ENCODE measurements at places on chromosomes 13 and 19. TPM values are rescaled to one million over a fixed set of nuclear protein-coding genes. Genes with fewer than 3 reads are reported as not detected.

GAPDHS gene
- not detected for total RNA-seq

TMEM238 gene
- total RNA-seq, result 0.70 TPM

ZNF792 gene
- 4.1 TPM for total RNA-seq

SMIM44 gene
- total RNA-seq, result not detected

FXYD5 gene
- 81.0 TPM for total RNA-seq

TEX30 gene
- total RNA-seq, result 9.0 TPM

OR4F17 gene
- not detected for total RNA-seq

RNF225 gene
- total RNA-seq, result not detected

Measured in osteocyte (in vitro differentiated cells).